ENCODE measurements at places on chromosomes 6 and 20. TPM values are rescaled to one million over a fixed set of nuclear protein-coding genes. Genes with fewer than 3 reads are reported as not detected.
A peak's percentile ranks its signal among the peaks of the same experiment; 100 is the strongest.

GRCh38 chr6:163335671-163336545 is 78.6 kb upstream of the QKI start:
- H3K27me3 ChIP-seq = no peaks in the 10 kb centered on the region
- peak overlapping the region; percentile 10 for H3K4me3 ChIP-seq
- no peaks in the 10 kb centered on the region for H3K36me3 ChIP-seq
- H3K27ac ChIP-seq = peak overlapping the region; percentile 84

The SAMHD1 gene
- 15.5 TPM for total RNA-seq

DNA sequence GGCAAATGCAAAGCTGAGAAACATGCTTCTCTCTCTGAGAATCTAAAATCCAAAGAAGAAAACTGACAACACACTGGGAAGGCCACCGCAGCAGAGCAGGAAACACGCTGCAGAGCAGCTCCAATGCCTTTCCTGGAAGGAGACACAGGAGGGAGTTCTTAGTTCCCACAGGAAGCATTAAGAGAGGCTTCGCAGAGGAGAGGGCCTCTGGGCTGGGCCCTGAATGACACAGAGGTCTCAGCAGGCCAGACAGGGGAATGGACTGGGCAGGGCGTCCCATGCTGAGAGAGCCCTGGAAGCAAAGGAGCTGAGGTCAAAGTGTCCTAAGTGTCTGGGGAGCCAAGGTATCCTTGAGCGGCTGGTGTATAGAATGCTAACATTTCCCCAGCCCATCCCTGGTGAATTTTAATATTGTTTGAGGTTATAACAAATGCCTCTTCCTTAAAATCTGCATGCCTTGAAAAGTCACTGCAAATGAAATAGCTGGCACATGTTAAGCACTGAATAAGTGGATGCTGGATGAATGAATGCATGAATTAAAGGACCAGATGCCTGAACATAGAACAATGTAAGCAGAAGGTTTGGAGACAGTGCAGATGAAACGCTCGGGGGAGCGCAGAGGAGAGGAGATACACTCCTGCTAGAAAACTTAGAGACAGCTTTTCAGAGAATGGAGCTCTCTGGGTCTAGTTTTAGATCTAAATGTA is 110.0 kb upstream of the SYNDIG1 start:
- peaks cover 4% of the 10 kb centered on the region for H3K36me3 ChIP-seq
- H3K27me3 ChIP-seq = no peaks in the 10 kb centered on the region
- peaks cover 25% of the 10 kb centered on the region for H3K4me1 ChIP-seq
- no peak for DNase-seq
- no peak overlapping the region for H3K4me3 ChIP-seq

- H3K36me3 ChIP-seq = no peaks in the 10 kb centered on the region
- H3K27ac ChIP-seq = no peak overlapping the region
- no peak for DNase-seq
- peaks cover 22% of the 10 kb centered on the region for H3K27me3 ChIP-seq
Measured at GRCh38 chr20:884983-885952, 30.9 kb downstream of the ANGPT4 start.

- no peak overlapping the region for H3K4me3 ChIP-seq
- H3K27me3 ChIP-seq = peaks cover 3% of the 10 kb centered on the region
- DNase-seq = no peak
- no peaks in the 10 kb centered on the region for H3K36me3 ChIP-seq
- no peak overlapping the region for H3K27ac ChIP-seq
Measured at GRCh38 chr6:6751619-6752023, 163.1 kb downstream of the LY86 start.

- peaks cover 9% of the 10 kb centered on the region for H3K4me1 ChIP-seq
- no peaks in the 10 kb centered on the region for H3K36me3 ChIP-seq
- no peak overlapping the region for H3K27ac ChIP-seq
- peaks cover 26% of the 10 kb centered on the region for H3K27me3 ChIP-seq
- DNase-seq = no peak
Measured at GRCh38 chr20:2692886-2693285, 306 bp downstream of the EBF4 start.

DNA sequence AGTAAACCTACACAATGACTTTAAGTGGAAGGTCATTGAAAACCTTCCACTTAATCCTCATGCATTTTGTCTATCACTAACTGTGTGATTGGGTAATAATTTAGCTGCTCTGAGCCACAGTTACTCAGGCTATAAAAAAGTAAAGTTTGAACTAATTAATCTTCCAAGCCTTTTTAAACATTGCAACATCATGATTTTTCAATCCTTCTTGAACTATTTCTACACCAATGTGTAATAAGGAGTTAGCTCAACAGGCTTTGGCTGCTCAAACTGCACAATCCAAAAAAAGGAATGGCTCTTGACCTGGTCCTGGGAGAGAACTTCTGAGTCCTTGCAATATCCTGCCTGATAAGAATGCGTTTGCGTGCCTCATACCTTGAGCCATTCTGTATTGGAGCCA is 34.8 kb upstream of the FILIP1 start:
- DNase-seq = no peak
- H3K27ac ChIP-seq = no peak overlapping the region
- no peaks in the 10 kb centered on the region for H3K36me3 ChIP-seq
- peaks cover 41% of the 10 kb centered on the region for H3K4me1 ChIP-seq
- no peak overlapping the region for H3K4me3 ChIP-seq

Data from chondrocyte (in vitro differentiated cells).